ENCODE measurements at places on chromosomes 6 and 20. TPM values are rescaled to one million over a fixed set of nuclear protein-coding genes. Genes with fewer than 3 reads are reported as not detected.

TREM2 gene
- total RNA-seq: not detected

DNA sequence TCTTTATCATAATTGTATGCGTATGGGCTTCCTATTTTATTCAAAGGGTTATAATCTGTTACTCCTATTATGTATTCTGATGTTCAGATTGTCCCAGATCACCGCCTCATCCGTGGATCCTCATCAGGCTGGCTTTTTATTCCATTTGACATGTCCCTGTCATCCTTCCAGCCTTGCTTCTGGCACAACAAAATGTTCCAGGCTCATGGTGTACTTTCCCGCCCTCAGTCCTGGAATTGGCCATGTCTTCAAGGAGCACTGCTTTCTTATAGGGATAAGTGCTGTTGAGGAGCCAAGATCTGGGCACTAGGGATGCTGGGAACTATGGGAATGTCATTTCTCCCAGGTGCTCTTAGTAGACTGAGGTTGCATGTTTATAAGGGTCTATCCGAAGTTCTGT, 207.8 kb downstream of the JARID2 start:
- H3K27me3 ChIP-seq: no peaks in the 10 kb centered on the region
- H3K4me3 ChIP-seq: no peak overlapping the region

GRCh38 chr20:55540013-55540412, 465.3 kb downstream of the CBLN4 start:
- no peak for DNase-seq
- H3K36me3 ChIP-seq: no peaks in the 10 kb centered on the region
- H3K27ac ChIP-seq: no peak overlapping the region

TTLL9 gene
- total RNA-seq: 0.56 TPM

CCDC170 gene
- total RNA-seq: 3.3 TPM

IL17F gene
- total RNA-seq: not detected

DNA sequence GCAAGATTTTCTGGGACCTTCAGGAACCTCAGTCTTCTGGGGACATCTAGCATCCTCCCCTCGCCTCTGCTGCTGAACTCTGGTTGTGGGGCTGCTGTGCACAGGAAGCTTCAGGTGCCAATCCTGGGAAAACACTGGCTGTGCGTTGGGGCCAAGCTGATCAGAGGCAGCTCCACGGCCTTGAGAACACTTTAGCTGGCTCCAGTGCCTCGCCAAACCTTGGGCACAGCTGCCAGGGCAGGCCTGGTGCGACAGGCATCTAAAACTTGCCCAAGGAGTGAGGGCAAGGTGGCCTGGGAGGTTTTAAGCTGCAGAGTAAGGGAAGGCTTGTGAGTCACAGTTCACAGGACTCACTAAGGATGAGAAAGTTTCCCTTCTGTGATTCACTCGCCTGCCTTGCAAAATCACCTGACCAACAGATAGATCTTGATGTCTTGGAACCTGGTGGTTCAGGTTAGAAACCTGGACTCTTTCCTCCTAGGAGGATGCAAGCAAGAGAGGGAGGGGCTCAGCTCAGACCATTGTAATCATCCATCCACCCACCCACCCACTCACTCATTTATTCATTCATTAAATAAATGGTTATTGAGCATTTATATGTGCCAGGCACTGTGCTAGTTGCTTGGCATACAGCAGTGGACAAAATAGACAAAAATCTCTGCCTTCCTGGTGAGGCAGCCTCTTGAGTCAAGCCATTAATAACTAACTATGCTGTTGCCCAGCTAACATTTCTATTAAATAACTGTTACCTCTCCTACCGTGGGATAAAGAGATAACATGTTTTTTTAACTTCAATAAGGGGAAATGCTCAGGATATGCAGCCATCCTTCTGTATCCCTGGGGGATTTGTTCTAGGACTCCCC, 2.5 kb upstream of the SPATS1 start:
- no peak overlapping the region for H3K4me3 ChIP-seq
- H3K4me1 ChIP-seq: peaks cover 4% of the 10 kb centered on the region
- DNase-seq: no peak
- no peak overlapping the region for H3K27ac ChIP-seq

CRISP3 gene
- total RNA-seq: not detected

GRCh38 chr6:4264081-4264480, 128.7 kb upstream of the ECI2 start:
- no peak overlapping the region for H3K4me3 ChIP-seq
- no peaks in the 10 kb centered on the region for H3K27me3 ChIP-seq
- H3K4me1 ChIP-seq: no peaks in the 10 kb centered on the region
- no peak for DNase-seq
- H3K27ac ChIP-seq: no peak overlapping the region

KIAA1755 gene
- not detected for total RNA-seq

FGD2 gene
- not detected for total RNA-seq

DNA sequence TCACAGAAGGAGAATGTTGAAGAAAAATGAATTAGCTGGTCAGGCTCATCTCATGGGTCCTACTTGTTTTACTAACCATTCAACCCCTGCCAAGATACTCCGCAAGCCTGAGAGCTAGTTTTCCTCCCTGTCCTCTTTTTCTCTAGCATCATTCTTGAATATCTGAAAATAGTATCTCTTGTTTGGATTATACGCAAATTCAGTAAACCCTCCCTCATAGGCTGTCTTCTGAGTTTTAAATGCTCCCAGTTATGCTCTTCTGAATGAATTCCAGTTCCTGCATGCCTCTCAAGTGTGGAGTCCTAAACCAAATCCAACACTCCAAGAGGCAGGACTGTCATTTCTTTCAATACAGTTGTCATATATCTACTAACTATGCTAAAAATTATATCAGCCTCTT, 99.6 kb downstream of the COL21A1 start:
- H3K27ac ChIP-seq: no peak overlapping the region
- no peak for DNase-seq
- H3K4me1 ChIP-seq: no peaks in the 10 kb centered on the region
- no peaks in the 10 kb centered on the region for H3K36me3 ChIP-seq

DNA sequence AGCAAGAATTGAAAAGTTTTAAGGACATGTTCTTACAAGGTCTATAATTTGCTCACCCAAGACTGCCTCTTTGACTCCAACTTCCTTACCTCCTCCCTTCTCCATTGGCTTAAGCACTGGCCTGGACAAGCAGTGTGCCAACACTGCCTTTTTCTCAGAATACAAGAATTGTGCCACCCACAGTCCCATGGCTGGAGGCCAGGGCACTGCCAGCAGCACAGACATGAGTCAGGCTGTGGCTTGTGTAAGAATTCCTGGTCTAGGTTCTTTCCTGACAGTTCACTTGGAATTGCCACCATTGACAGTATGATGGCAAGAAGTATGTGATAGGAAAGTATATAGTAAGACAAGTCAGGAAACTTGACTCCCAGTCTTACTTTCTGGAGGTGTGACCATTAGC, 202.7 kb upstream of the MARCKS start:
- H3K27ac ChIP-seq: no peak overlapping the region
- H3K36me3 ChIP-seq: no peaks in the 10 kb centered on the region
- peaks cover 2% of the 10 kb centered on the region for H3K27me3 ChIP-seq
- DNase-seq: no peak
